ENCODE measurements at places on chromosomes 6 and 20.

DNA sequence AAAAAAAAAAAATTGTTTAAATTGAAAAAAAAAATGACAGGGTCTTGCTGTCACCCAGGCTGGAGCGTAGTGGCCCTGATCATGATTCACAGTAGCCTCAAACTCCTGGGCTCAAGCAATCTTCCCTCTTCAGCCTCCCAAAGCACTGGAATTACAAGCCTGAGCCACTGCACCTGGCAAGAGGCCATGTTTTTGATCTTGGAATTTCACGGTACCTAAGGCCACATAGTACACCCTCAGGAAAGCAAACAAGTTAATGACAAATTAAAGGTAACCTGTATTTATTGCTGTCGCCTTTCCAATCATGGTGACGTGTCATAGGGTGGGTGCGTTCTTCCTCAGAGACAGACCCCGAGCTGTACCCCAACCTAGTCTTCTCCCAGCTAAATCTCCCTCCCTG lies 79.2 kb downstream of the LINC00237 start:
- DNase-seq = no peak

DNA sequence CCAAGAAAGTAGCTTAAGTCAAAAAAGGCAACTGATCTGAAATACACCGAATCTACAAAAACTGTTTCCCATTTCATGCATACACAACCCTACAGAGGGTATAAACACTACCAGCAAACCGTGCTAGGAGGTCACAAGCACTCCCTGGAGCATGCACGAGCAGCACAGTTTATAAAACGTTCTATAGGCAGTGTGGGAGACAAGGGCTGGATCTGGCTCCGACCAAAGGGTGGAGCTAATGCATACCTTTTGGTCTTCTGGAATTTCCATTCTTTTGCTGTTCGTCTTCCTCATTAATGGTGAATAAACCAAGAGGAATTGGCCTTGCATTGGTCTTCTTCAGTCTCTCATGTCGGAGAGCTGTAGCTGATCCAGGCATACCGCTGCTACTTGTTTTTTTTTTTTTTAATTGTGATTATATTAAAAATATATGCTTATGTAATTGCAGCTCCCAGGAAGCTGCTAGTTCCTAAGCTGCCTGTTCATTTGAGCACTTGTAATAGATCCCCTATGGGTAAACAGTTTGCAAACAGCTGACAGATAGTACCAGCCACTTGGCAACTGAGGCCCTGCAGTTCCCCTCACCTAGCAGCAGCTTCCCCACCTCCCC lies 24.5 kb downstream of the MAP7 start:
- no peak for DNase-seq

- no peak for DNase-seq
Measured at GRCh38 chr6:162856885-162857284, 129.1 kb downstream of the PACRG start.

GRCh38 chr6:429515-430121 lies 38.1 kb downstream of the IRF4 start:
- no peak for DNase-seq

GRCh38 chr6:6315660-6316059 lies 4.8 kb downstream of the F13A1 start:
- no peak for DNase-seq

DNA sequence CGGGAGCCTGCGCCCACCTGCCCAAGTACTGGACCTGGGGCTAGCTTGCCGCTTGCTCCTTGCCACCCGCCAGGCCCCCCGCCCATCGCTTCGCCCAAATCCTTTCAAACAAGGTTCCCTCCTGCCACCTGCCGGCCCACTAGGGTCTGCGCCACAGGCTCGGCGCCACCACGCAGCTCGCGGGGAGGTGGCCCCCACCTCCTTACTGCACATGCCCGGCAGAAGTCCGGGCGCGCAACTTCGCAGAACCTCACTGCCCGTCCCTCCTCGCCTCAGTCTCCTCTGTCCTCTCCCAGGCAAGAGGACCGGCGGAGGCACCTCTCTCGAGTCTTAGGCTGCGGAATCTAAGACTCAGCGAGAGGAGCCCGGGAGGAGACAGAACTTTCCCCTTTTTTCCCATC lies 11.2 kb downstream of the GNAS-AS1 start:
- DNase-seq = peak; percentile 8

GRCh38 chr20:15547119-15547518 lies 1026.1 kb downstream of the KIF16B start:
- no peak for DNase-seq

- DNase-seq = no peak
Measured at GRCh38 chr6:116511424-116512110, at the start of gene CALHM5. CALHM5 (plus strand) TSS chr6:116511639; CDS start chr6:116511697, 58 bp downstream.

GRCh38 chr6:154558513-154558912 lies 48.0 kb upstream of the CNKSR3 start:
- no peak for DNase-seq

GRCh38 chr6:12803486-12803885 lies 86.9 kb downstream of the PHACTR1 start:
- no peak for DNase-seq

GRCh38 chr6:148530394-148530953 lies 187.8 kb downstream of the SASH1 start:
- no peak for DNase-seq

DNA sequence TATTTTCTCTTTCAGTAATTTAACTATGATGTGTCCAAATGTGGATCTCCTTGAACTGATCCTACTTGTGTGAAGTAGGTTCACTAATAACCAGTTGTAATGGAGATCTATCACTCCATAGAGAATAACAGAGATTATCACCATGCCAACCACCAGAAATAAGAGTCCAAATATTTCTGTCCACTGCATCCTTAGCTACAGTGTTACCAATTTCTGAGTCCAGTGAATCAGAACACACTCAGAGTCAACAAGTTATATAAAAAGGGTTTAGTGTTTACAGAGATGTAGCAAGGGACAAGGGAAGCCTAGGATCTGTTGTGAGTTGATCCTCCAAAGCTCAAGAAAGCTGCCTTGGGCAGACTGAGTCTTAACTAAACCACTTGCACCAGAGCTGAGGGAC lies 882.8 kb downstream of the TBC1D32 start:
- no peak for DNase-seq

GRCh38 chr6:62971976-62972658 lies 239.2 kb upstream of the FKBP1C start:
- no peak for DNase-seq

DNA sequence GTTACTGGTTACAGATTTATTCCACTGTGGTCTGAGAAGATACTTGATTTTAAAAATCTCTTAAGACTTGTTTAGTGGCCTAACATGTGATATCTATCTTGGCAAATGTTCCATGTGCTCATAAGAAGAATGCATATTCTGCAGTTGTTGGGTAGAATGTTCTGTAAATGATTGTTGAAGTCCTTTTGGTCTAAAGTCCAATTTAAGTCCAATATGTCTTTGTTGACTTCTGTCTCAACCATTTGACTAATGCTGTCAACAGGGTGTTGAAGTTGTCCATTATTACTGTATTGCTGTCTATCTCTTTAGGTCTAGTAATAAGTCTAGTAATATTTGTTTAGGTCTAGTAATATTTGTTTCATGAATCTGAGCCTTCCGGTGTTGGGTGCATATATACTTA lies 387.8 kb upstream of the RUNX2 start:
- DNase-seq = no peak

DNA sequence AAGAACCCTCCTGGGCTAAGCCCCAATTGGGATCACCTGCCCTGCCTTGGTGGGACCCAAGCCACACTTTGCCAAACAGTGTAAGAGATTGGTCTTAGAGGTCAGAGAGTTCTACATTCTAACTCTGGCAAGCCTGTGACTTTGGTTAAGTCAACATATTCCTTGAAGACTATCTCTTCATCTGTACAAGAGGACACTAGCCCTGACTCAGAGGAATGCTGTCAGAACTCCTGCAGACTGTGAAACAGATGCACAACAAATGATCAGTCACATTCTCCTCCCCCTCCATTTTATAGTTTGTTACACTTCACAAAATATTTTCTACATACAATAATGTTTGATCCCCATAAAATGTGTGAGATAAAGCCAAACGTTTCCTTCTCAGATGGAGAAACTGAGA lies 91.7 kb upstream of the EPB41L1 start:
- no peak for DNase-seq

DNA sequence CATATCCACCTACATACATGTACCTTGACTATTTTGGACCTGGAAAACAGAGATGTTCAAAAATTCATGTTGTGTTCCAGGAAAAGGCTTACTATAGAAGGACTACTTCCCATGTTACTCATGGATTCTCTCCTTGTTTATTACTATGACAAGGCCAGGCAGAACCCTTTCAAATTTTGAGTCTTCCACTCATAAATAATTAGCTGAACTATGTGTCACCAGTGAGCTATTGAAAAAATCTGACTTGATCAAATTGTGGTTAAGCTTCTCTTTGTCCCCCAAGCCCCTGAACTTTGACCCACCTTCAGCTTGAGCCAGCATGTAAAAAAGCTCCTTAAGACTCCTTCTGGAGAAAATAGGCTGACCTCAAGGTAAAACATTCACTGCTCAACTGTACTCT lies 1142.8 kb upstream of the EYS start:
- no peak for DNase-seq

- no peak for DNase-seq
Measured at GRCh38 chr6:32198345-32198696, 5.9 kb upstream of the GPSM3 start.

DNA sequence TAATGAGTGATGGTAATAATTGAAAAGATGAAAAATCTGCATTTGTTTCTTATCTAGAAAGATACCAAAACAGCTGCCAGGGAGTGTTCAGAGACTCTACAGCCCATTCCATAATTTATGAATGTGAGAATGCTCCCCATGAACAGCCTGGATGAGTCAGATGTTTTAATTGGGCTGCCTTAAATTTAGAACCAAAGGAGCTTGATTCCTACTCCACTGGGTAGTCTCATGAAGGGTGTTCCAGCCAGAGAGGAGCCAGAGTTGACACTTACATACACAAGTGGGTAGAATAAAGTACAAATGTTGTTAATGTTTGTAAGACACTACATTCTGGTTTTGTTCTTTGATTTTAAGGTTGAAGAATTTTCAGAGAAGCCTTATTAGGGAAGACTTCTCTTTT lies 158.7 kb upstream of the PRND start:
- no peak for DNase-seq

GRCh38 chr20:58215116-58215515 lies 13.3 kb downstream of the ANKRD60 start:
- DNase-seq = no peak

GRCh38 chr6:1777921-1778685 lies 168.4 kb downstream of the FOXC1 start:
- no peak for DNase-seq

- no peak for DNase-seq
Measured at GRCh38 chr6:160950507-160950906, 41.1 kb upstream of the MAP3K4 start.

- no peak for DNase-seq
Measured at GRCh38 chr6:50062051-50062450, 12.3 kb upstream of the DEFB112 start.

- no peak for DNase-seq
Measured at GRCh38 chr20:2395136-2395535, 14.4 kb downstream of the TGM6 start.

DNA sequence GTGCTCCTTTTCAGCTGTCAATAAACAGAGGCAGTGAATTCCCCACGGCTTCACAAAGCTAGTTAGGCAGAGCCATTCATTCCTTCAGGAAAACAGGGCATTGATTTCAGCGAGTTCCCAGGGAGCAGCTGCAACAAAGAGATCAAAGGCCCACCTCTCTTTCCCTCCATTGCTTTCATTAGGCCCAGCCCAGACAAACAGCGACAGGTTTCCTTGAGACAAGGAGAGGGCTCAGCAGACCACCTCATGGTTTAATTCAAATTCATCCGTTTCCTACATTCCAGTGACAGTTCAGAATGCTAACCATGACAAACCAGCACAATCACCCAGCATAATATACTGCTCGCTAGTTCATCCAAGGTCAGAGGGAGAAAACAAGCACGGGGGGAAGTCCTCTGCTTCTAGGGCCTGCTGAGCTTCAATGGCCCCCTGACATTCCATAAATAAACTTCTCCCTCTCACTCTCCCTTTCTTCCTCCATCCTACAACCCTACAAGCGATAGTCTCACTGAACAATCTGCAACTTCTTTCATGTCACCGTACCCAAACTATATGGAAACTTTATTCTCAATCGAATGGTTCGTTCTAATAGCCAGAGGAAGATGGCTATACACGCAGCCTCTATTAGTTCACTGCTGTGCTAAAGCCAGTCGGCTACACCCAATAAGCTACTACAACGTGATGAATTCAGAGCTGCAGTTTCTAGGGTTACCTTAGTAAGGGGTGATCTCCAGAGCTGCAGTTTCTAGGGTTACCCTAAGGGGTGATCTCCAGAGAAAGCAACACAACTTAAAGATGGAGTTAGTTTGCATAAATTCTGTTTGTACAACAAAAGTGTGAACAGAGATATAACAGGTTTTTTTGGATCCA lies 34.7 kb downstream of the PLAGL1 start:
- no peak for DNase-seq

DNA sequence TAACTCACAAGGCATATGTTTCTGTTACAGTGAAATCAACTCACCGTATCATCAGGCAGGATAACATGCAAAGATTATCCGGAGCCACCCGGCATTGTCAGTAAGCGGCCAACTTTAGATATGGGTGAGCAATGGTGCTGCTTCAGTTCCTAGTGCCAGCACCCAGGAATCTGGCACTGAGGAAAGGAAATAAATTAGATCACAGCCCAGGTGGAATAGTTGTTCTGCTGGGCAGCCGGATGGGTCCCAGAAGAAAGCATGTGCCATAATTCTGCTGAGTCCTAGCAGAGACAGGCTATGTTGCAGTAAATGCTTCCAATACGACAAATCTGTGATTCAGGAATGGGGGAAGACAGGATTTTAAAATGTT lies 183.6 kb upstream of the SPTLC3 start:
- no peak for DNase-seq

DNA sequence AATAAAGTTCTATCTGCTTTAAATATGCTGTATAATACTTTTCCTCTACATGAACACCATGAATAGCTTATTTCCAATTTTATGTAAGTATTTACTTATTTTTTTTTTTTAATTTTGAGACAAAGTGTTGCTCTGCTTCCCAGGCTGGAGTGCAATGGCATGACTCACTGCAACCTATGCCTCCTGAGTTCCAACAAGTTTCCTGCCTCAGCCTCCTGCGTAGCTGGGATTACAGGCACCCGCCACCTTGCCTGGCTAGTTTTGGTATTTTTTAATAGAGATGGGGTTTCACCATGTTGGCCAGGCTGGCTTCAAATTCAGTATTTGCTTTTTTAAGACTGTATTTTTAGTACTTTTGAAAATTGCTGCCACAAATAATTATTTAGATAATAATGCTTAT lies 1365.9 kb downstream of the GRIK2 start:
- DNase-seq = no peak

Measured in effector CD8-positive, alpha-beta T cell (primary cell).